Kidney tubule cell (primary cell): ENCODE measurements at places on chromosomes 7 and 10.

DNA sequence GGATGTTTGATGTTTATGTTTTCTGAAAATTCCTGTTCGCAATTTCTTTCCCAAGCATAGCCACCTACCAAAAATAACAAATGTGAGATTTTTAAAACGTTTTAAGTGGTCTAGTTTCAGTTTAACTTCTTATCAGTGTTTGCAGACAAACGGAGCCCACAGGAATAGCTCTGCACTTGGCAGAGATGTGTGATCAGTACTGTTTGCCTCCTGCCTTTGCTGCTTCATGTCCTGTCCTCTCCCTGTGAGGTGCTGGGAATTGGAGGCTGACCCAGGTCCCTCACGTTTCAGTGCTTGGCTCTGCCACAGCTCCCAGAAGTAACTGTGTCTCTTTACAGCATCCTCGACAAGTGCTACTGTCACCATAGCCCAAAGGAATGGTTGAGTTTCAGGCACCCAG is 1.2 kb downstream of the UCN3 start:
- no peak for DNase-seq

DNA sequence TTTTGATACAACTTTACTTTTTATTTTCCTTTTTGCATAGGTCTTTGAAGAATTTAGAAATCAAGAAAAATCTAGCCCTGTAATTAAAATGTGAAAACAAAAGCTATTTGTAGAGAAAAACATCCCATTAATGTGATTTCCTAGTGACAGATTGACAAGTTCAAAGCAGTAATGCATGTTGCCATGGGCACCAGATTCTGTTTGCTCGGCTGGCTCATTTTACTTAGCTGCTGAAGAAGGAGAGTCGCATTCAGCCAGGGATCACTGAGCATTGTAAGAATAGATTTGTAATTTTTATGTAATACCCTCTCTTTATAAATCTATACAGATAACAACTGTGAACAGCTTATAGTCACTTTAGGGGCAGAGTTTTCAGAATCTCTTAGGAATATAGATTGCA is 28.5 kb downstream of the DNAJB9 start:
- peak; percentile 40 for DNase-seq

DNA sequence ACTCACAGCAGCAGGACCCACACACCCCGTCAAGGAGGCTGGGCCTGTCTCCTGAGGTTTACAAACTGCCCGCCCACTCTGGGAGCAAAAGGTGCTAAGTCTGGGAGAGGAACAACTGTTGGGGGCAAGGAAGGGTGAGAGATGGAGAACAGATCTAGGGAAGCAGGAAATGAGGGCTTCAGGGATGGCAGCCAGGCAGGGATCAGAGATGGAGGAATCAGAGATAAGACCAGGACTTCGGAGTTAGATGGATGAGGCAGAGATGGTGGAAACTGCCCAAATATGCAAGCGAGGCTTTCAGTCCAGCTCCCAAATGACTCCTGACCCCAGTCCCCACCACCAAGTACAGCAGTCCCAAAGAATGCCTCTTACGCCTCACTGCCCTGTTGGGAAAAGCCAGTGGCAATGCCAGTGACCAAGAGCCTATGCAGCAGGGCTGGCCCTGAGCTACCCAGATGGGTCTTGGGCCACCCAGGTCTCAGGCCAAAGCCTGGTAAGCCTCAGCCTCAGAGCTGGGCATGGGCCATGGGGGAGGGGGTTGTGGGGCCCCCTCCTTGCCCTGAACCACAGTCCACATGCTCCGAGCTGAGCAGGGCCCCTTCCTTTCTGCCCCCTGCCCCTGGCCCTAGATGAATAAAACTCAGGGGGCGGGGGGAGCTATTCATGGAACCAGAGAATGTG is 39.5 kb upstream of the SLF2 start:
- no peak for DNase-seq

DNA sequence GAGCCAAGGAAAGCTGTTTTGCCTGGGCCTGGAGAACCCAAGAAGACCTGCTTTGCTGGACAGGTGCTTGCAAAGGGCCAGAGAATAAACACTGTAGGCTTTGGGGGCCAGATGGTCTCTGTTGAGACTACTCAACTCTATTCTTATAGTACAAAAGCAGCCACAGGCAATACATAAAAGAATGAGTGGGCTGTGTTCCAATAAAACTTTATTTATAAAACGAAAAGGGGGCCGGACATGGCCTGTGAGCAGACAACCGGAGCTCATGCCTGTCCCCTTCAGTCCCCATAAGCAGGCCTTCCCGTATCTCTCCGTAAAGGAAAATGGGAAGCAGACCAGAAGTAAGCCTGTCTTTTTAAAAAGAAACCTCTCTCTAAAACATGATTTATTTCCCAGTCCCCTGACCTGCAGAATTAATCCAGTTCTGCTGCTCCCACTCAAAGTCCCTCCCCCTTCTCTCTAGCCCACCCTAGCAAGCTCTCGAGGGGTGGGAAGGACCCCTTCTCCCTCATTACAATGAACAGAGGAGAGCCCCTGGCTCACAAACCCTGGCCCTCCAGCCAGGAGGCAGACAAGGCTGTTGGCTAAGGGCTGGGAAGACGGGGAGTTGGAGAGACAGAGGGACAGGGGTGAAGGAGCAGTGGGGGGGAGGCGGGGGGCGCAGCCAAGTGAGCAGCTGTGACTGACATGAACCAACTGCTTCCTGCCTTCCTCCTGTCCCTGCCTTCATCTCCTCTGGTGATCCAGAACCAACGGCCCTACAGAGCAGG is 177.8 kb downstream of the NEURL1 start:
- DNase-seq, result no peak

DNA sequence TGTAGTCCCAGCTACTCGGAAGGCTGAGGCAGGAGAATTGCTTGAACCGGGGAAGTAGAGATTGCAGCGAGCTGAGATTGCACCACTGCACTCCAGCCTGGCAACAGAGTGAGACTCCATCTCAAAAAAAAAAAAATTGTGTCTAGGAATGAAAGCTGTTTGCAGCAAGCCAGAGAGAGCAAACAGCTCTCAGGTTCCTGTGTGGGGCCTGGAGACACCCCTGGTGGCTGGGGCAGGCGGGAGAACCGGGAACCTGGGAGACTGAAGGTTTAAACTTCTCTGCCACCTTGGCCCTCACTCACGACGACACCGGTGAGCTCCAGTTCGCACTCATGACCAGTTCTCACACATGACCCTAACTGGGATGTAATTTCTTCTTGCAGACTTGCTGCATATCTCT is 13.2 kb upstream of the UNCX start:
- DNase-seq, result no peak

GRCh38 chr7:113548137-113548536 is 370.7 kb downstream of the PPP1R3A start:
- peak; percentile 13 for DNase-seq

GRCh38 chr7:52249741-52250140 is 785.7 kb upstream of the POM121L12 start:
- DNase-seq, result no peak

DNA sequence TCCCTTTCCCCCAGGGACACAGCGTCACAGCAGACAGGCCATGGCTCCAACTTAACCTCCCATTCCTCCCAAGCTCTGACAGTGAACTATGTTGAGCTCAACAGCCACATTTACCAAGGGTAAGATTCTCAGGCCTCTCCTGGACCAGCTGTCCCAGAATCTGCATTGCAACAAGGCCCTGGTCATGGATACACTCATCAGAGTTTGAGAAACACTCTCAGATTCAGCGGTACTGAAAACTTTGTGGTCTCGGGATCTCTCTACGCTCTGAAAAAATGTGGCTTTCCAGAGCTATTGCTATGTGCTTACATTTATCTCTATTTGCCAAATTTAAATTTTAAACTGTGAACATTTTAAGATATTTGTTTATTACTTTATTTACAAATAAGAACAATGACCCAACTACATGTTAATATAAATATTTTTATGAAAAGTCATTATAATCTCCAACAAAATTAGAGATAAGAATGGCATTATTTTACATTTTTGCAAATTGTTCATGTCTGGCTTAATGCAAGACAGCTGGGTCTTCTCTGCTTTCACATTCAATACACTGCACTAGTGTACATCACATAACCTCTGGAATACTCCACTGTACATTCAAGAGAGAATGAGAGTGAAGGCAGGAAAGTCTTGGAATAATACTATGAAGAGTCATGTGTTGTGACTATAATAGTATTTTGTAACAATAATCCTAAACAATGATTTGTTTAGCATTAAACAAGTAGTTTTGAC is 190.9 kb upstream of the PITRM1 start:
- DNase-seq, result no peak

DNA sequence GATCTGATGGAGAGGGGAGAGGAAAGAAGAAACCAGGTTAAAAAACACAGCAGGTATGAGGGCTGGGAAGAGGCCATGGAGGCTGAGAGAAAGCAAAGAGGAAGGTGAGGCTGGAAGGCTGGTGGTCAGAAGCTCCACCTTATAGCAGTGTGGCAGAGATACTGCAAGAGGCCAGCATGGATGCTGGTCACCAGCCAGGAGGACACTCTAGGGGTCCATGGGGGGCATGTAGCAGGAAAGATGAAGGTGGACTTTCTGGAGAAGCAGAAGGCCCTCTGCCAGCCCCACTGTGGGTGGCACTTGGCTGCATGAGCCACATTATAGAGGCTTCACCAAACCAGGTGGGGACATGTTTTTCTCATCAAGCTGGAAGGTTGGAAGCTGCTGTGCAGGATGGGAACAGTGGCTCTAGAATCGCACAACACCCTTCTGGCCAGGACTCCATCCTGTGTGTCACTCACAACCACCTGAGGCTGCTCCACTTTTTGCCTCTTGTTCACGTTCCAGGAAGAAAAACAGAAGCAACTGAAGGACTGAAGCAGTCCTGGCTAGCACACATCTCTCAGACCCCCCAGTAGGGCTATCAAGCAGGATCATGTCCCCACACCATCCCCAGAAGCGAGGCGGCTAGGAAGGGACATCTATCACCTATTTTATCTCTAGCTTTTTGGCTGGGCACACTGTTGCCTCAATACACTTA is 587.5 kb upstream of the MGMT start:
- no peak for DNase-seq

DNA sequence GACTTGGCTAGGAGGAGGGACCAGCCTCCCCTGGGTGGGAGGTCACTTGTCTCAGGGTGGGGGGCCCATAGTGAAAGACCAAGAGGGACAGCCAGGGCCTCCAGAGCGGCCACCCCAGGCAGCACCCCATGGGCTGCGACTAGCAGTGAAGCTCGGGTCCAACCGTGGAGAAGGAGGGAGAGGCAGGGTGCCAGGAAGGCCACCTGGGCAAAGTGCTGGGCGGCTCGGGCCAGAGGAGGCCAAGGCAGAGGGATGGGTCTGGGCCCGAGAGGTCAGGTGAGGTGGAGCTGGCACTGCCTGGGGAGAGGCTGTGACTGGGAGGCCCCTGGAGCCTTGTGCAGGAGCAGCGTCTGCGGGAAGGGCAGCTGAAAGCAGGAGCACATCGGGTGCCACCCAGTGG is 41.8 kb downstream of the CLRN3 start:
- no peak for DNase-seq

DNA sequence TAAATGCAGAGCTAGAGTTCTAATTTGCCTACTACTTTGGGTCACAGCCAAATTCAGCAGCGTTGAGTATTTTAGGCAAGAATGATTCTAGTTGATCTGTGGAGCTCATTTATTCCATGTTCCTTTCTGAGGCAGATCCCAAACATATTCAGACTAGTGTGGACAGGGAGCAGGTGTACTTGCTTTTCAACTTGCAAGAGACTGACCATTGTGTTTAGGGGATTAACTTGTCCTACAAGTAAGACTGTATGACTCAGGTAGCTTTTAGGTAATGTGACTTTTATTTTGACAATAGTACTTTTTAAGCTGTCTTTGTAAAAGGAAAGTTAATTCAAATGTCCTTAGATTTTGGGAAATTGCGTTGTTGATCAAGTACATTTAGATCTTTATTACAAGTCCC is 285.5 kb downstream of the TWIST1 start:
- DNase-seq, result no peak

GRCh38 chr10:48589266-48589665 is 15.6 kb downstream of the ARHGAP22 start:
- no peak for DNase-seq

DNA sequence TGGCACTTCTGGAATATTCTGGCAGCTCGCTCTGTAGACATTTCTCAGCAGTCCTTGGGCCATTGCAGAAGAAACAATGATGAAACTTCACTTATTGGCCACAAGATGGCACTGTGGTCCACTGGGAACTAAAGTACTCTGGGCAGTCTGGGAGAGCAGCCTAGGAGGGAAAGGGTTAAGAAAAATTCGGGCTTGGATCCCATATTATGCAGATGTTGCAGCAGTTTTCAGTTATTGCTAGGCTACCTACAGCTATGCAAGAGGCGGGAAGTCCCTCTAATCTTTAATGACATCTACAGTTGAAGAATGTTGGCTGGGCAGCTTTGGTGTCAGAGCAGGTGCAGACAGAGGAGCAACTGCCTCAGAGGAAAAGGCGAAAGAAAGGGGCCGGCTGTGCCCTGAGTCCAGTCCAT is 201.7 kb upstream of the PRSS58 start:
- DNase-seq, result peak; percentile 66

DNA sequence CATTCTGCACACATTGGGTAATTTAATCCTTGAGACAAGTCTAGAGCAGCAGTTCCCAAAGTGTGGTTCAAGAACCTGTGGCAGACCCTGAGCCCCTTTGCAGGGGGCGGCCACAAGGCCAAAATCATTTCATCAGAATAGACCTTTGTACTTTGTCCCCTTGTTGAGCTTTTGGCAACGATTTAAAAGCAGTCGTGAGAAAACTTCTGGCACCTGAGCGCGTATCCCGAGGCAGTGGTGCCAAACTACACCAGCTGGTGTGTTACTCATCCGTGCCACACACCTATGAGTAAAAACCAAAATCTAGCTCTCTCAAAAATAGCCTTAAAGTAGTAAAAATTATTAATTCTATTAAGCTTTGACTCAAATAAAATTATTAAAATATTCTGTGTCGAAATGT is 306.8 kb downstream of the SDK1 start:
- DNase-seq, result no peak

- no peak for DNase-seq
Measured at GRCh38 chr10:113875212-113875611, 20.8 kb downstream of the NHLRC2 start.

- DNase-seq, result no peak
Measured at GRCh38 chr10:97904576-97904975, 54.9 kb downstream of the GOLGA7B start.

DNA sequence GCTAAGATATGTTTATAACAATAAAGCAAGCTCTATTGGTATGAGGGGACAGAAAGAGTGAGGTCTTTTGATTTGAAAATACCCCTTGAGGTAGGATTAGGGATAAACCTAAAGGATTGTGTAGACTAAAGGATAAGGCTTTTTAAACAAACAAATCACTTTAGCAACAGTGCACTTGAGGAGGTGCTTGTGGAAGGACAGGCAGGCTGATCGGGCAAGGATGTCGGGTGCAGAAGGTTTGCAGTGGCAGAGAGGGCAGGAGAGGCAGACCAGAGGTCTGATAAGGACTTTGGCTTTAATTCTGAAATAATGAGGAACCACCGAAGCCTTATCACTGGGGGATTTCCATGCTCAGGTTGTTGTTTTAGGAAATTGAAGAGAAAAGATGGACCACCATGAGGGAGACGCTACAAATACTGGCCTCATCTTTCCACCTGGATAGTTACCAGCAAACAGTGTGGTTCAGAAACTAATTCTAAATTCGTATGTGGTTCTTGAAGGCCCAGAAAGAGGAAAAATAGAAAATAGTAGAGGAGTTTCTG is 119.5 kb upstream of the KLF6 start:
- no peak for DNase-seq
